GM04503 (cell line): ENCODE measurements at places on chromosomes 1 and 21.

- no peak for DNase-seq
These were observed 1353.9 kb downstream of the NCAM2 start for GRCh38 chr21:22352088-22352487.

GRCh38 chr1:37073854-37074379 lies 39.6 kb upstream of the GRIK3 start:
- DNase-seq = no peak

DNA sequence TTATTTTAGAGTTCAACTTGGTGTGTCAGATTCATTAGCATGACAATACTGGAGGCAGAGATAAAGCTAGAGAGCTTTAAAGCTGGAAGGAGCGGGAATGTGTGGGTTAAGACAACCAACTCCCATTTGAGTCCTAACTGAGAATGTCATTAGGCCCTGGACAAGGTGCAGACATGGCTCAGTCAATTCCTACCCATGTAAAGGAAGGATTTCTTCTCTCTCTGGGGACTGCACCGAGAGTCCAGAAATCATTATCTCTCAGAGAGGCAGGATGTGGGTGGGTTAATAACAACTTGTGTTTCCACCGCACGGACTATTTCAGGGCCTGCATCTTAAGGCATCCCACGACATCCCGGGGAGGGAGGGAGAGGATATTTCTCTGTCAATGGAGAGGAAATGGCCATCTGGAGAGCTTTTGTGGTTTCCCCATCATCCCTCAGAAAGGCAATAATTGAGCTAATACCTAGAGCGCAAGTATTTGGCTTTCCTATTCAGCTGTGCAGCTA lies 46.7 kb upstream of the SARS1 start:
- DNase-seq = no peak

DNA sequence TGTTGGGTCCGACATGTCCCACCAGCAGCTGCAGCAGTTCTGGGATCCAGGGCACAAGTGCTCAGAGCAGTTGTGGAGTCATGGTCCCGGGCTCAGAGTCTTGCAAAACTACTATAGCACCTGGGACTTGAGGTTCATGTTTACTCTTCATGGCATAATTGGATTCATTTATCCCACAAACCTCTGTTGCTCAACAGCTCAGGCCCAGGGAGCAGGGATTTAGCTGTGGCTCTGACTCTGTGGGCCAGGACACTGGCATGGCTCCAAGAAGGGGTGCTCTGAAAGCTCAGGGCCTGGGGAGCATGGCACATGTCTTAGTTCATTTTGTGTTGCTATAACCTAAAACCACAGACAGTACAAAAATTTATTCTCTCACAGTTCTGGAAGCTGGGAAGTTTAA lies 626.7 kb upstream of the ADGRL2 start:
- DNase-seq = no peak

GRCh38 chr1:99964806-99965205 lies 5.0 kb upstream of the SLC35A3 start:
- no peak for DNase-seq
